ENCODE measurements at places on chromosomes 6 and 20.

- no peak for ATAC-seq
These were observed 5.0 kb downstream of the BEND6 start for GRCh38 chr6:56959938-56960337.

DNA sequence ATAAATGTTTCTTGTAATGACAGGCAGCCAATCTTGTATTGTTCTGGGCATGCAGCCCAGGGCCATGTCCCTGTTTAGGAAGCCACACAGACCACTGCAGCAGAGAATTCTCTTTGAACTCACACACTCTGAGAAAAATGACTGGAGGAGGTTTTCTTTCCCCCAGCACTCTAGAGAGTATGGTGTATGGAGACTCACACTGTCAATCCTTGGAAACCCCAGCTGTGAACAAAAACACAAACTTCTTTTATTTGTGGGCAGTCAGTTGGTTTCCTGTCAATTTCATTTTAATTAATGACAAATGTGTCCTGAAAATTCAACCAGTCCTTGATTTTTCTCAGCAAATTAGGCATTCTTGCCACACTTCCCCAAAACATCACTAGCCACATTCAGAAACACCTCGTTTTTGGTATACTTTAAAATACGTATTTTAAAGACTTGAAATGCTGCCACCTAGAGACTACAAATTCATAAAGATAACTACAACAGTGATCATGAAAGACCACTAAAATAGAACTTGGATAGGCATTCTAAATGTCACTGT lies 52.9 kb upstream of the UFL1 start:
- ATAC-seq, result no peak

- no peak for ATAC-seq
These were observed 57.4 kb downstream of the STMND1 start for GRCh38 chr6:17159240-17159639.

- no peak for ATAC-seq
These were observed 105.7 kb upstream of the GJE1 start for GRCh38 chr6:142027074-142027473.

DNA sequence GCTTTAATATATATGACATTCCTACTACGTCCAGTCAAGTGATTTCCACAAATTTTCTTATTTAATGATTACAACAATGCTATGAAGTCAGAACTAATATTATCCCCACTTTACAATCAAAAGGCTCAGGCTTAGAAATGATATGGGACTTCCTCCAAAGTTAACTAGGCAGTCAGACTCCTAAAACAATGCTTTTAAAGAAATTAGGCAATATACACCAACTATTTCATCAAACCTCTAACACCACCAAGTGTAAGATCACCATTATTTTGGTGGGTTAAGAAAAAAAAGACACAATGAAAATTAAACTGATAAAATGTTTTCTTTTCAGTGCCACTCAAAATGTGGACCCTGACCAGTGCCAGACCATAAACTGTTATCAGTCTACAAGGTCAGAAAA lies 256.1 kb upstream of the RUNX2 start:
- ATAC-seq, result no peak

DNA sequence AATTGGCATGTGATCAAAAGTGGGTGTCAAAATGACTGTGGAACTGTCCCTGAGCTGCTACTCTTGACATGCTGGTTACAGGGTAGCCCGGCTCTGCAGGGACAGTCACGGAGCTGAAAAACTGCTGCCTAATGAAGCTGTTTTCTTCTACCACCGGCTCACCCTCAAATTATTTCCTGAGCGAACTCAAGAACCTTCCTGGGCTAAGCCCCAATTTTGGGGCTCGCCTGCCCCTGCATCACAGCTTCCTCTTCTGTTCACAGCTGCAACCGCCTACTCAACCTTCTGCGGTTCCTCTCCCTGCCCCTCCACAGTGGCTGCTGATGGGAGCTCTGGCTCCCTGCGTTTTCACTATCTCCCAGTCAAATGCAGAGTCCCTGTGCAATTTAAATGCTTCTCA lies 110.8 kb upstream of the MLN start:
- peak; percentile 73 for ATAC-seq

DNA sequence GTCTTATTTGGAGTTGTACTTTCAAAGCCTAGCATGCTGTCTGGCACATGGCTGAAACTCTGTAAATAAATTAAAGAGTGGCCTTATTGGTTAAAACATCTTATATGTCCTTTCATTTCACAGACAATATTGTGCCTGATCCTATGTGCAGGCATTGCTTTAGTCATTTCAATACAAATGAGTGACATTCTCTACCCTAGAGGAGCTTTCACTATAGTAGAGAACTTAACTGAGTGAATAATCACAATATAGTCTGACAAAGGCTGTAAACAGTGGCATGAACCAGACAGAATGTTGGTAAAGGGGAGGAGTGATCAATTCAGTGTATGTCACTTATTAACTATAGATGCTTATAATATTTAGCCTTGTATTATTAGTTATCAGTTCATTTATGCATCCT lies 481.8 kb downstream of the TFAP2B start:
- ATAC-seq, result no peak

DNA sequence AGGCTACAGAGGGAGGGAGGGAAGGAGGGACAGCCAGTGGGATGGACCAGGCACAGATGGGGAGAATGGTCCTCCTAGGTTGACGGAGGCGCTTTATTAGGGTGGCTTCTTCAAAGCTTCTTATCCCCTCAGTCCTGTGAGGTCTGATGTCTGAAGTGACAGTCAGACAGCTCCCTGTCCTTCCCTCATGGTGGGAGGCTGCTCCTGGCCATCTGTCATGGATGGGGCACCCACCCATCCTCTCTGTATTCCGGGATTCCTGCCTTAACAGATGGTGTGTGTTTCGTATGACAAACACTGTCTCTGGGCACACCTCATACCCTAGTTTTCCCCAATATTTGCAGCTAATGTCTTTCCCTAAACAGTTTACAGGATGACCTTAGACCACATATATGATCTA lies 7.9 kb downstream of the RIN2 start:
- ATAC-seq, result no peak

DNA sequence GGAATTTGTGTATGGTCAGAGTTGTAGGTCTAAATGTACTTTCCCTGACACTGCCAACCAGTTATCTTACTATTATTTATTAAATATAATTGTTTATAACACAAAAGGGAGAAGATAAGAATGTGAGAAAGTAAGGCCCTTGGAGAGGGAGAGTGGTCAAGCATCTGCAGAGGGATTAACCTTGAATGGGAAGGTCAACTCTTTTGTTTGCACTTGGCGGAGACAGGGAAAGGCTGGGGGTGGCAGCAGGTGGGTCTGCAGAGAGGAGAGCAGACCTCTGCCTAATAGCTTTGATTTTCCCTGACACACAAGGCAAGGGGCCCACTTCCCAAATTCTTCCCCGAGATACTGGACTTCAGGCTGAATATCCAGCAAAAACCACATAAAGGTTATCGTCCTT lies 4.2 kb downstream of the LRP11 start:
- ATAC-seq, result no peak

GRCh38 chr20:16424780-16425179 lies 148.5 kb downstream of the KIF16B start:
- no peak for ATAC-seq

GRCh38 chr6:117168296-117169063 lies 96.9 kb upstream of the VGLL2 start:
- no peak for ATAC-seq

DNA sequence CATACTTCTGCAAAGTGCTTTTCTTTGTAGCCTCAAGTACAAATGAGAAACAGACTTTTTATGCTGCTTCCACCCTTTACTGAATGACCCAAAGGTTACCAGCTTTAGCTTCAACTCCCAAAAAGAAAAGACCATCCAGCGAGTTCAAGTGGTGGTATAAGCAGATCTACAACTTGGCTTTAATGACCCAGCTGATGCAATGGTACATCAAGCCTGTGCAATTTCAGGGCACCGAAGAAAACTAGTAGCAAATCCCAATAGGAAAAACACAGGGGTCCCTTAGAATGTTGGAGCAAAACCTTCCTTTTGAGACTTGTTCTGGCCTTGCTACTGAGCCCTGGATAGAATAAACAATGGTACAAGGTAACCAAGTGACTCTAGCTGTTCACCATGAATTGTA lies 33.8 kb downstream of the STX7 start:
- ATAC-seq, result no peak

- ATAC-seq, result no peak
These were observed 53.6 kb downstream of the MDGA1 start for GRCh38 chr6:37643851-37644672.

- ATAC-seq, result no peak
These were observed 119.4 kb upstream of the ARMC2 start for GRCh38 chr6:108728826-108729225.

DNA sequence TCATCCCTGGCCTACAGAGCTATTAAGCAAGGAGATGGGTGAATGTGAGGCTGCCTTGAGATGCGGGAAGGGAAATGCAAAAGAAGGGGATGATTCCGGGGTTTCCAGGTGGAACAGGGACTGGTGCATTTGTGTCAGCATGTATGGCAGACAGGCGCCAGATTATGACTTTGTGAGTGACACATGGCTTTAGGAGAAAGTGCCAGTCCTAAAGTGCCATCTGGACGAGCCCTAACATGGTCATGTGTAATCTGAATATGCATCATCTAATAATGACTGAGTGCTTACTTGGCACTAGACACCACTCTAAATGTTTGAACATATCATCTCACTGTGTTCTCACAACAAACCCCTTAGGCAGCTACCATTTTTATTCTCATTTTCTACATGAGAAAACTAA lies 195.0 kb upstream of the TSHZ2 start:
- no peak for ATAC-seq

GRCh38 chr6:64712606-64713005 lies 994.4 kb downstream of the EYS start:
- no peak for ATAC-seq

- no peak for ATAC-seq
These were observed 2.7 kb upstream of the MEI4 start for GRCh38 chr6:77650098-77650663.

DNA sequence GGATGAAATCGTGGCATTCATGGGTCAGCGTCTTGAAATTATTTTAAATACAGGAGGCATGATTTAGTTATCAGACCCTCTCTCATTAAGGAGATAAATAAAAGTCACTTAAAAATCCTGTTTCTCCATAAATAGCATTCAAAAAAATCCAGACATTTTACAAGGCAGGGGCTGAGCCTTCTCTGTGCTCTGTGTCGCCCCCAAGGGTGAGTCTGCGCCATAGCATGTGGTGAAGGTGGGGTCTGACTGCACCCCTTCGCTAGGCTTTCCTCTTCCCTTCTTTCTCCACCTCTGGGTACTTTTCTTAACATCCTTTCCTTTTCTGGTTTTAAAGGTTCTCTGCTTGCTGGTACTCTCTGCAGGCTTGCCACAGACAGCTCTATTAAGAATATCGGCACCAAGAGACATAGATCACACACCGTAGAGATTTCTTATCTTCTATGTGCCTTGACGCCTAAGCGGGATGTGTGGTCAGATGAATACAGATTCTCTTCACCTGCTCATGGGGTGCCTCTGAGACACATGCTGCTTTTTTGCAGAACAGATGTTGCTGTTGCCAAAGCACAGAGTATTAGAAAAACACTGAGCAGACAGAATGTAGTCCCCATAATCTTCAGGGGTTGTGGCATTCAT lies 20.1 kb upstream of the FAM209A start:
- no peak for ATAC-seq

DNA sequence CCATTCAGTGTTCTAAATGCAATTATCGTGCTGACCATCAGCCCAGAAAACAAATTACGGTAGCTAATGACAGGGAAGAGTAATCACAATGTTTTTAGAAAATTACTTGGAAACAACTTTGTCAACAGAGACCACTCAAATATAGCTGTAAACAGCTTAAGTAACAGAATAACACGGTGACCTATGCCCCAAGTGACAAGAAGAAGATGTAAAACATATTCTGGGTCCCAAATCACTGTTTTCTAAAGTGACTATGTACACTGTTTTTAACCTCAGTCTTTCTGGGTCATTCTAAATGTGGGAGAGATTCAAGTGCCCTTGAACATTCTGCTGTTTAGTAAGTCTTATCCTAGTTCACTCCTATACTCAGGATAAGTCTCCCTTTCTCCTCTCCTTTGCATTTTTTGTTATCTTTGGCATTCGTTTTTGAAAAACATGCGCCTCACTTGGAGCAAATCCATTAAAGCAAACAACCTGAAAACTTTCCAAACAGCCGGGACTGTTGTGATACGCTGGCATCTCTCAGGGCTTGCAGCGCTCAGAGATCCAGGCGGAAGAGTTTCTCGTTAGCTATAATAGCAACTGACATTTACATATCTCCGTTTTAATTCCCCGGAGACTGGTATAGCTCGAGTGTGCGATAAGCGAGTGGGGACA lies 114.5 kb upstream of the SOX4 start:
- ATAC-seq, result no peak

DNA sequence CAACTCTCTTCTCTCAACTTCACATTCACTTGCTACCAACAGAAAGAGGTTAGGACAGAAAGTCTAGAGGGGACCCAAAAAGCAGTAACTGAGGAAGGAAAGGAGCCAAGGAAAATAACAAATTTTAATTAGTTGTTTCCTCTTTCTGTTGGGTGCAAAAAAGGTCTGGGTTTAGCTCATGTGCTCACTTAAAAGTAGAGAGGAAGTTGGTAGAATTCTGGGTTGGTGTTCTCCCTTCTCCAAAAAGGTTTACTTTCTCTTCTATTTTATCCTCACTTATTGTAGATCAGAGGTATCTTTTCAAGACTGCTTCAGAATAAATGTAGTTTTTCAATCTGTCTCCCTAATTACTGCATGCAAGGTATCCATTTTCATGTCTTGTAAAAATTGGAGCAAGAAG lies 42.8 kb downstream of the MAP3K7 start:
- no peak for ATAC-seq

DNA sequence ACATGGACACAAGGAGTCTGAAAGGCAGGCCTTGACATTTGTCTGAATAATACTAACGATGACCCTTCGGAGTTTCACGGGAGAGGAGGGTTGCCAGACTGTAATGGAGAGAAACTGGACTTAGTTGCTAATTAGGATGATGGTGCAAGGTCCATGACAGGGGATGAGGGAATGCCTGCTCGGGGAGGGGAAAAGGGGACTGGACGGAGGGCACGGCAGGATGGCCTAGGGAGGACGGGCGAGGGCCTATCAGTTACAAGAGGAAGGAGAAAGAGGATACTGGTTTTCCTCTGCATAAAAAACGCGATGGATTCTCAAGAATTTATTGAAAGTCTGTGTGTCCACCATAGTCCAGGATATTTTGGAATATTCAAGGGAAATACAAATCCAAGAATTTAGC lies 42.7 kb downstream of the IRAK1BP1 start:
- no peak for ATAC-seq

DNA sequence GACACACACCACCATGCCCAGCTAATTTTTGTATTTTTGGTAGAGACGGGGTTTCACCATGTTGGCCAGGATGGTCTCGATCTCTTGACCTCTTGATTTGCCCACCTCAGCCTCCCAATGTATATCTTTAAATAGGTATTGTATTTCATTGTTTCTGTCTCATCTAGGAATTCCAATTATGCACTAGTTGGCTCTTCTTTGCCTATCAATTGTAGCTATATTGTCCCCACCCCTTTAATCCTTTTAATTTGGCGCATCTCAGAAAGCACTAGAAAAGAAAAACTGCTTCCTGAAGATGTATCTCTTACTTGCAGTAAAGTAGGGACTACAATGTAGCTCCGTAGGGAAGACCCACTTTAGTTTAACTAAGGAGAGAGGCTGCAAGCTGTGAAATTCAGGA lies 10.5 kb upstream of the MAVS start:
- no peak for ATAC-seq
